ENCODE measurements at places on chromosomes 4 and X.

GRCh38 chr4:38489011-38489861 is 174.8 kb upstream of the KLF3 start:
- no peak for DNase-seq

GRCh38 chrX:97399400-97399799 is 515.7 kb downstream of the RPA4 start:
- no peak for DNase-seq

DNA sequence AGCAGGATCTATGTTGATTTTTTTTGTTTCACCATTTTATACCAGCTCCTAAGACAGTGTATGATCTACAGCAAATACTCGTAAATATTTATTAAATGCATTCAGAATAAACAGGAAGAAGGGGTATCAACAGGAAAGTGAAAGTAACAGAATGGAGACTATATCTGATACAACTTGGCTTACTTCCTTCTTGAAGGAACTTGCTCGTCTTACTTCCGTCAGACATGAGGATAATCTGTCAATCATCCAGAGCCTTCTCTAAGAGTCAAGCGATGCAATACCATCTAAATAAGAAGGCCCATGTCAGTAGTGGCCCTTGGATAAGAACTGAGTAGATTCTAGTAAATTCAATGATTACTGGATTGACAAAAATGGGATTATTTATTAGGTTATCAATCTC is 84.2 kb downstream of the CAMK2D start:
- DNase-seq: no peak

GRCh38 chr4:37725718-37726117 is 39.5 kb upstream of the RELL1 start:
- DNase-seq: no peak

DNA sequence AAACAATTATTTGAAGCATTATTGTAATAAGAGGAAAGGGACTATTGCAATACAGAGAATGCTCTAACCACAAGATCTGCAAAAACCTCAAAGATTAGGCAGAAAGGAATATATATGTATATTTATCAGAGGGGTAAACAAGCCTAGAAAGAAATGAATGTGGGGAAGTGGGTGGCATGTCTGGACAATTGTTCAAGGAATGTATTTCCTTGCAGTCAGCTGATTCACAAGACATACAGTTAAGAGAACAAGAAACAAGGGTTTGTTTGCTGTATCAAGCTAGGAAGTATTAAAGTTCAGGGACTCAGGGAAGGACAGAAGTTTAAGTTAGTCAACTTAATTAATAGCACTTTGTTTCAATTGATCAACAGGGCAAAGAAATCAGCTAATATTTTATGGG is 514.7 kb downstream of the CENPC start:
- no peak for DNase-seq

All from left renal pelvis (tissue), 4 donors.